COR-L47 (cell line): ENCODE measurements at places on chromosomes 5 and 9.

GRCh38 chr9:26169708-26170107 lies 491.5 kb upstream of the TUSC1 start:
- no peak for DNase-seq

- DNase-seq, result no peak
Observed at GRCh38 chr5:36246036-36246800, 4.5 kb upstream of the NADK2 start.

DNA sequence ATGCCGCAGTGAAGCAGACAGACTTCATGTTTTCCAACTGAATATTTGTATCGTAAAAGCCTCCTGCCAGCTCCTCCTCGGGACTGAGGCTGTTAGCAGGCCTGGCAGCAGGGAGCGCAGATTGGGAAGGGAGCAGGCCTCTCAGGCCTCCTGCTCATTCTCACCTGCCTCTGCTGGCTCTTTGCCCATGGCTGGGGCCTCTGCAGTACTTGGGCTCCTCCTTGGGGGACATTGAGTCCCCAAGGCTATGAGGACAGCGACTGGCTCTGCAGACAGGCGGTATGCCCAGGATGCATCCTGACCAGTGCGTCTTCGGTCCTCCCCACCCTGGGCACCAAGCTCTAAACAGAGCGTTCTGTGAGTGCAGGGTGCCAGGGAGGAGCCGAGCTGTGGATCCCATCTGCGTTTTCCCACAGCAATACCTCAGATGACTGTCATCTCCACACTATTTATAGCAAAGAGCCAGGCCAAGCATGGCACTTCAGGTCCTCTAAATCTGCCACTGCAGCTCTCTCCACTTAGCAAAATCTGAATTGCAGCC lies 38.7 kb downstream of the TSTD2 start:
- peak; percentile 49 for DNase-seq

DNA sequence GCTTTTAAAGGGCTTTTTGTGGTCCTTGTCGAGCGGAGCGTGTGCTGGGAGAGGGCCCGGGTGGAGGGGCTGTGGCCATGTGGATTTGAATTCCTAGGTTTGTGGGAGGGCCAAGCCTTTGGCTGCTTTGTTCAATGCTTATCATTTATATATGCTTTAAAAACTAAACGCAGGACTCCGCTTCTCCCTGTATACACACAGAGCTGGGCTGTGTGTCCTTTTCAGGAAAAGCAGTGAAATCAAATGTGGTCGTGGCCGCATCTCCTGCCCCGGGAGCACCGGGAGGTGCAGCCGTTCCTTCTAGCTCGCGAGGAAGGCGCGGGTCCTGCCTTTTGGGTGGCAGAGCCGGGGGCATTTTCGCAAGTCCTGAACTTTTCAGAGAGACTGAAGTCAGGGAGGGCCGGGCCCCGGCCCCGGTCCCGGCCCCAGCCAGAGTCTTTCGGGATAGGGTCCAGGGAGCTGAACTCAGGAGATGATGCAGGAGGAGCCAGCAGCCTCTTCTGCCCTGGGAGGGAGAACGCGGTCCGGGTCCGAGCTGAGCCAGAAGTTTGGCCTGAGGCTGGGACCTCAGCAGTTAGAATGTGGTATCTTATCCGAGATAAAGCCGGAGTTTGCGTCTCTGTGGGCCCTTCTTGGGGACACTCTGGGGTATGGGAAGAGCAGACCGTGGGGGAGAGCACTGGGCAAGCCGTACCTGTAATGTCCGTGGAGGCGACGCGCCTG lies 158.8 kb downstream of the C9orf152 start:
- no peak for DNase-seq

DNA sequence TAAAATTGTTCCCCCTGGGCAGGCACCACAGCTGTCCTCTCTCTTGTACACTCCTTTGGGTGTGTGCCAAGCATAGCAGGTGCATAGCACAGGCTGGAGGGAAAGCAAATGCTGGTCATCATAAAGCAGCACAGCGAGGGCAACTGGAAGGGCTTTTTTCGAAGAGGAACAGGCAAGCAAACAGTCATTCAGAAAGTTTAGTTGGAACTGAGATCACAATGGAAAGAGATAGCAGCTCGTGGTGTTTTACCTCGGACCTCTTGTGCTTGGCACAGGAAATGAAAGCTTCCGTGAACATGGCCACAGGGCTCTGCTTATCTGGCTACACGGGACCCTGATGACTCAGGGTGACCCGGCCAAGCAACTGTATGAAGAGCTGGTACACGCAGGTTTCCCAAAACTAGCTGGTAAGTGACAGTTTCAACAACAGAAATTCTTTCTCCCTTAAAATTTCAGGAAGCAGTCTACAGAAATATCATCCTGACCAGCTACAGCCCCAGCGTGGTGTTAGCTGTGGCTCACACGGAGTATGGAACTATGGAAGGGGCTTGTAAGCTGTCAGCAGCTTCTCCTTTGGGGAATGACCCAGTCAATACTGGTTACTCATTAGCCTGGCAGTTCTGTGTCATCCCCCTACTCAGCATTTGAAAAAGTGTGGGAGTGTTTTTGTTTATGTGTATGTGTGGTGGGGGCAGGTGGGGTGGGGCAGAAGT lies 48.1 kb downstream of the POC5 start:
- peak; percentile 71 for DNase-seq

GRCh38 chr9:105416840-105417239 lies 31.0 kb upstream of the FSD1L start:
- no peak for DNase-seq

GRCh38 chr5:138912093-138912492 lies 37.0 kb upstream of the LRRTM2 start:
- no peak for DNase-seq

DNA sequence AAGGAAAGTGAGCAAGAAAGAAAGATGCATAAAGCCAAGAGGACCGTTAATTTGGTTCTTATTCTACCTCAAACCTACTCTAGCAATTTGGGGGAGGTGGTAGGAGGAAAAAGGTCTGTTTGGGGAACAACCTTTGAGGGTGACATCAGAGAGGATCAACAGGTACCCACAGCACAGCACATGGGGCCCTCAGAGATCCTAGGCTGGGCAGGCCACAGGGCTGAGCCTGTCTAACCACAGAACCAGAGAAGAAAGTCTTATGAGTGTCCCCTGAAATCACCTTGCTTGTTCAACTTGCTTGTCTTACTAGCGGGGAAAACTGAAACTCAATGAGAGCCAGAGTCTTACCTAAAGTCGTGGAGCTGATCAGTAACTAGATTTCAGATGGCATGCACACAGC lies 385.2 kb downstream of the SPOCK1 start:
- DNase-seq, result no peak

GRCh38 chr5:763397-763796 lies 21.1 kb downstream of the ZDHHC11B start:
- no peak for DNase-seq

- no peak for DNase-seq
Observed at GRCh38 chr5:122702524-122702875, 72.4 kb upstream of the SNX2 start.

GRCh38 chr9:118330191-118330986 lies 626.2 kb downstream of the TLR4 start:
- no peak for DNase-seq

DNA sequence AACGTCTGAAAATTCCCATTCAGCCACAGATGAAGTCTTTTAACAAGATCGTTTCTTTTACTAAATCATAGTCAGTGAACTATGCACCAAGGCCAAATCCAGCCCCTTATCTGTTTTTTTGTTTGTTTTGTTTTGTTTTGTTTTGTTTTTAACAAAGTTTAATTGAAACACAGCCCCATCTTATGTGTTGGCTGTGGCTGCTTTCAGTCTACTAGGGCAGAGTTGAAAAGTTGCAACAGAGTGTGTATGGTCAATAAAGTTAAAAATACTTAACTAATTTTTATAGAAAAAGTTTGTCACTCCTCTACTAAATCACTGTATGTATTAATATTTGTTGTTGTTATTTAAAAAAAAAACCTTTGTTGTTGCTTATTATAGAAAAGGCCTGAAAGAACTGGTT lies 137.1 kb downstream of the CAAP1 start:
- DNase-seq, result no peak

DNA sequence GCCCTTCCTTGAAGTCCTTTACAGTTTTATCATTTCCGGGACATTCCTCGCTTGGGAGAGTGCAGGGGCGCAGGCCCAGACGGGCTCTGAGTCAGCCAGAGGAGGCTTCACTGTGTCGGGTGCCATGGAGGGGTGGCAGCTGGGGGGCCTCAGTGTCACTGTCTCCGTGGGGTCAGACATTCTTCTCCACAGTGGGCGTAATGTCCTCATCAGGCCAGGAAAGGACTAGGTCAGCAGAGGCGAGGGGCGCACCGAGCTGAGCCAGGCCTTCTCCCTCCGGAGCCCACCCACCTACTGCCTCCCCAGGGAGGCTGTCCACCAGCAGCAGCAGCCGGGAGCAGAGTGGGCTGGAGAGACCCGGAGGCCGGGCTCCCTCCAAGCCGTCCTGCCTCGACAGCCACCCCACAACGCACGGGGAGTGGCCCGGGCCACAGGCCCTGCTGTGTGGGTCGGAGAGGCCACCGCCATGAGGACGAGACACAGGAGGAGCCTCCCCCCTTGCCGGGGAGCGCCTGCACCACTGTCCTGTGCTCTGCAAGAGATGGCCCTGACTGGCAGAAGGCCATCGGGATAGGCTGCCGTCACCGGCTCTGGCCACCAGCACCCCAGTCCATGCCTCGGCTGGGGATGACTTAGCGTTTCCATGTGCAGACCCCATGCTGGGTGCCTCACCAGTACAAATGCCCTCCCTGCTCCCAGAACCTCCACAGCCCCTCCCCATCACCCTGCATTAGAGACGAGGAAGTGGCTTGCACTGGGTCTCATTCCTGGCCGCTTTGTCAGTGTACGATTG lies 26.5 kb downstream of the SARDH start:
- no peak for DNase-seq

DNA sequence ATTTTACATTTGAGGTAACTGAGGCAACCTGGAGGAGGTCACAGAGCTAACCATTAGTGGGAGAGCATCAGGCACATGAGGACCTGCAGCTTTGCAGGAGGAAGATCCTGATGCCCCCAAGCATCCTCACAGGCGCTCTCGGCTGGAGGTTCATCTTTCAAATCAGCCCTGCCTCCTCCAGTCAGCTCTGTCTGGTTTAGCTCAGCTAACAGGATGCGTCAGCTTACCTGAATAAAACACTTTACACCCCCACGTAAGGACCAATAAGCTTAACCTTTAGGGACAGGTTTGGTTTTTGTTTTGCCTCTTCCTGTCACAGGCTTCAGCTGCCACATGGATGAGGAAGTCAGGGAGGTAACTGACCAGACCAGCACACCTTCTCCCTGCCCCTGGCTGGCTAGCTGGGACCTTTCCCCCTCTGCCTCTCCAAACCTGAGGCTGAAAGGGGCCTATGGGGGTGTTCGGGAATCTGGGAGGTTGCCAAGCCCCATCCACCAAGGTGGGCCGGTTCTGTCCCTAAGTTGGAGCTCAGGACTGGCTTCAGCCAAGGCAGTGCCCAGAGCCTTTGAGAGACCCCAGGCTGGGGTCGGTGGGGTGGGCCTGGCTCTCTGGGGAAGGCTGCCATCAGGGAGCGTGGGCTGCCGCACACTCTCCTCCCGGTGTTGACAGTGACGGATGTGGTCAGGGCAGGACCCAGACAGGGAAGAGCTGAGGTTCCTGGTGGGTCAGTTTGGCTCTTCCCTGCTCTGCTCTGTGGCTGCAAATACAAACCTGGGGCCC lies 20.0 kb upstream of the FCN1 start:
- no peak for DNase-seq

DNA sequence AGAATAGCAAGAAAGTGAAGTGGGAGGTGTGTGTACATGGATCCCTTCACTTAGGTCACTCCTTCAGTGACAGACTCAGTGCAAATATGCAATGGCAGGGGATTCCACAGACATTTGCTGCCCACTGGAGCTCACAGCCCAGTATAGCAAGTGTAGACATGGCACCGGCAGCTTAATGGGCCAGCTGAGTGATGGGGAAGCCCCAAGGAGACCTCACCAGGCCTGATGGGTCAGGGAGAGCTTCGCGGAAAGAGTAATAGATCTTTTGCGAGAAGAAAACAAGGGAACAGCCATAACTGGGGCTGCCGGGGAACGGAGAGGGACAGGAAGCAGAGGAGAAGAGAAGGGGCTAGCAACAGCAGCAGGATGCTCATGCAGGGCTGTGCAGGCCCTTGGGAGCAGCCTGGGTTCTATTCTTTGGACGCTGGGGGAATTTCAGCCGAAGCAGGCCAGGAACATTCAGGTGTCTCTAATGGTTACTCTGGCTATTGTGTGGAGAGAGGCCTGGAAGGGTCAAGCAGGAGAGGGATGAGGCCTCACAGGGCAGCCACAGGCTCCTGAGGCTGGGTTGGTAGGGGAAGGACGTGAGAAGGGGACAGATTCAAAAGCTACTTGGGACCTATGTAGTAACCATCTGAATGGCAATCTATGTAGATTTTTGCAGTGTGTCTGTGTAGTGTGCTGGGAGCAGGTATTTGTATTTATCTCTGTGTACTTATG lies 27.0 kb downstream of the TCF7 start:
- DNase-seq, result no peak

- DNase-seq, result no peak
Observed at GRCh38 chr9:93815677-93816076, 139.5 kb downstream of the BARX1 start.

DNA sequence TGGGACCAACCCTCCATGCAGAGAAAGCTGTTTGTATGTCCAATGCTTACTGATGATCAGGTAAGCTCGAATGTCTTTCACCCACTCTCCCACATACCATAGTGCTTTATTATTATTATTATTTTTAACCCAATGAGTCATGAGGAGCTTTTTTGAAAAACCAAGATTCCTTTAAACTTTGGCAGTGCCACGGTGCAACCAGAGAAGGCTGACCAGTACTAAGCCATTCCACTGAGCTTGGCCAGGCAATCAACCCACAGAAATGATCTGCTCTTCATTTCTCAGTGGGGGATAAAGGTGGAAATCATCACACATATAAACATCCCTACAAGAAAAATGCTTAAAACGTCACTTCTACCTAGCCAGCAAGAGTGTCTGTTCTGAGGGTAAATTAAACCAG lies 35.5 kb downstream of the JAKMIP2 start:
- DNase-seq, result no peak

- peak; percentile 64 for DNase-seq
Observed at GRCh38 chr5:96968074-96968473, 32.2 kb downstream of the LNPEP start.
